ENCODE measurements at places on chromosomes 16 and 17. TPM values are rescaled to one million over a fixed set of nuclear protein-coding genes. Genes with fewer than 3 reads are reported as not detected.

NACA2 gene
- not detected for total RNA-seq

LRRC37A gene
- 3.7 TPM for total RNA-seq

RNF222 gene
- total RNA-seq, result not detected

RNF166 gene
- 22.5 TPM for total RNA-seq
